ENCODE measurements at places on chromosomes 12 and 14. TPM values are rescaled to one million over a fixed set of nuclear protein-coding genes. Genes with fewer than 3 reads are reported as not detected.
A peak's percentile ranks its signal among the peaks of the same experiment; 100 is the strongest.

DNA sequence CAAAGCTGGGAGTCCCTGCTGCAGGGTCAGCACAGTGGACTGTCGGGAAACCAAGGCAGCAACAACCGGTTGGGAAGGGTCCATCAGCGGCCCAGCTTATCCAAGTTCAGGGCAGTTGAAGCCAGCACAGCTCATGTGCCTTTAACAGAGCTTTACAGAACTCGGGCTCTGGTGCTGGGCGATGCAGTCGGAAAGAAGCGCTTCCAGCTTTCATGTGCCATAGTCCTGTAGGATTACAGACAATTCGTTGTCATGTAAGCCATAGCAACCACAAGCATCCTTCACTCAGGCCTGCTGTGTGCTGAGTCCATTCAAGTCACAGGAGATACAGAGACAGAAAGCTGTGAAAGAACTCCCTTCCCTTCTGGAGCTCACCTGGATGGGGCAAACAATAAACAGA lies 3.5 kb upstream of the FAM181A start:
- no peak for DNase-seq

- DNase-seq, result no peak
These were observed 152.2 kb upstream of the OR4E1 start for GRCh38 chr14:21825845-21826244.

GRCh38 chr12:120346681-120347080 lies 19.1 kb upstream of the PLA2G1B start:
- no peak for DNase-seq

ARHGEF40 gene
- polyA plus RNA-seq, result 24.3 TPM

TAS2R7 gene
- not detected for polyA plus RNA-seq

CTSG gene
- polyA plus RNA-seq, result not detected

GRCh38 chr14:64880221-64881121 lies 764 bp upstream of the SPTB start:
- DNase-seq, result peak; percentile 80

Measured in aorta (tissue), 5 donors.